ENCODE measurements at places on chromosomes 4 and X. TPM values are rescaled to one million over a fixed set of nuclear protein-coding genes. Genes with fewer than 3 reads are reported as not detected.

DNA sequence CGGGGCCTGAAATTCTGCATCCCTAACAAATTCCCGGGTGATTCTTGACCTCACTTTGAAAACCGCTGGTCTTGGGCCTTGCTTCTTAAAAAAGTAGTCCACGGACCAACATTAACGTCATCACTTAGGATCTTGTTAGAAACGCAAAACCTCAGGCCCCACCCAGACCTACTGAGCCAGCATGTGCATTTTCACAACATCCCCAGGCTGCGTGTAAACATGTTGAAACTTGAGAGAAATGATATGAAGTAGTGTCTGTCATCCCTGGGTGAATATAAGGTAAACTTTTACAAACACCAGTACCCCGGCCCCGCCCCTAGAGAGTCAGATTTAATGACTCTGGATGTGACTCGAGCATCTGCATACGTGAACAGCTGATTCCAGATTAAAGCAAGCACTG lies 33.7 kb downstream of the SORBS2 start:
- DNase-seq, result no peak

DNA sequence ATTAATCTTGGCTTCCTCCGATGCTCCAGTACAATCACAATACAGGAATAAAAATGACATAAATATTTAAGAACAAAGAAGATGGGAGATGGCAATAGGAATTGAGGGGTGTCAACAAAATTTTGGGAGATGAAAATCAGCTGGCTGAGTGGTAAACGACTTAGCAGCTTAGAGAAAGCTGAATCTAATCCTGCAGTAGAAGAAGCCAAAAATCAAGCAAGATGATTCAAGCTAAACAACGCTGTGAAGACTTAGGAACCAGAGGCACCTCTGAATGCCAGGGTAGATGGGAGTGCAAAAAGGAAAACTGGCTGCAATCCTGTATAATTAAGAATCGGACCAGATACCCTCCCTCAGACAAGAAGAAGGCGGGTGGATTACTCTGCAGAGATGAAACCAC lies 215.2 kb downstream of the MGST2 start:
- DNase-seq, result no peak

DNA sequence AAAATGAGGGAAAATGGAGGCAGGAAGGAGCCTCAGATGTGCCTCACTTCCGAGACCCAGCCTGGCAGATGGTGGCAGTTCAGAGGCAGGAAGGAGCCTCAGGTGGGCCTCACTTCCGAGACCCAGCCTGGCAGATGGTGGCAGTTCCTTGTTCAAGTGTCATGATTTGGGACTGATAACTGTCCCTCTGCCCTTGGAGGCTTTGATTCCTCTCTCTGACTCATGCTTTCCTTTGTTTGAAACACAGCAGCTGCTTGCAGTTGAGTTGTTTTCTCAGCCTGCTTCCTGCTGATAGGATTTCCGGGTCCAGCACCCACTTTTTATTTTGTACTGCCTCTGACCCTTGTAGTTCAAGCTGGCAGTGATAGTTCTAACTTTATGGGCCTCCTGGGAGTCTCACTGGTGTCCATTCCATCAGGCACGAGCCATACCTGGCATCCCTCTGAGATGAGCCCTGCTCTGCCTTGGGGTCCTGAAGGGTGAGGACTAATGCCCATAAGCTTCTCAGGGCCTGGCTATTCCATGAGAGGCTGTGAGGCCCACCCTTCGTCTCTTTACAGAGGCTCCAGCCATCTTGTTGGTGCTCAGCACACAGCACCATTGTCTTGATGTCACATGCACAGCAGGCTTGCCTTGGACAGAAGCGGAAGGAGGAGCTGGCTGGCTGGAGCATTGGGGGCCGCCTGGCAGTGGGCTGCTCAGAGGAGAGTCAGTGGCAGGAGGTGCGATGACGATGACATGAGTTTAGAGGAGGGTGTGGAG lies 13.0 kb downstream of the RGS12 start:
- no peak for DNase-seq

- no peak for DNase-seq
Measured at GRCh38 chr4:107806196-107806595, 18.5 kb upstream of the SGMS2 start.

DNA sequence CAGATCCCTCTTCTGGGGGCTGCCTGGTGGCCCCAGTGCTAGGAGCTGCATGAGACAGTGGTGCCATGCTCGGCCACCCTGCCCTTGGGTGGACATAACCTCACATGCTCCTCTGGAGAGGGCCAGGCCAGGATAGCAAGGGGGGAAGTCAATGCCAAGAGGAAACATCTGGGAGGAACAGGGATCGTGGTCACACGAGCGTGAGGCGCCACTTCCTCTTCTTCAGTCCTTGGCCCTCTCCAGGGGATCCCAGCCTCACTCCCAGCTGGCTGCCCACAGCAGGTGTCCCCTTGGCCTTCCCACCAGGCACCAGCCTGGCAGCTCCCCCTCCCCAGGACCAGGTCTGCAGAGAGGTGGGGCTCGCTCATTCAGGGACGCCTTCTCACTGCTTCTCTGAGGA lies 28.6 kb downstream of the TBC1D14 start:
- DNase-seq, result no peak

DNA sequence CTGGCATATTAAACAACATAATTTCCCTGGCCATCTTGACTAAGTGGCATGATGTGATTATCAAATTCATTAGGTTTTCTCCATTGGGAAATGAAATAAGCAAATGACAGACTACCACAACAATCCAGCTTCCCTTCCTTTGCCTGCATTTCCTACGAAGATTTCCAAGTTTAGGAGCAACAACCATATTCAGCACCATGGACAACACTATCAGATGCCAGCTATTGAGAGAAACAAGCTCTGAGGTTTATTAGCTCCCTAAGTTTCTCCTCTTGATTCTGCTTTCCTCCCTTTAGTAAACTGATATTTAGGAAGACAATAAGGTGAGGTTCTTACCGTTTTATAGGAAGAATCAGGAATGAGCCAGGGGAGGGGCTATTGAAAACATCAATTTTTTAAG lies 36.2 kb downstream of the DCX start:
- no peak for DNase-seq

- no peak for DNase-seq
Measured at GRCh38 chr4:138225477-138225876, 16.7 kb downstream of the SLC7A11 start.

- no peak for DNase-seq
Measured at GRCh38 chrX:37348971-37349220, 268 bp upstream of the PRRG1 start.

DNA sequence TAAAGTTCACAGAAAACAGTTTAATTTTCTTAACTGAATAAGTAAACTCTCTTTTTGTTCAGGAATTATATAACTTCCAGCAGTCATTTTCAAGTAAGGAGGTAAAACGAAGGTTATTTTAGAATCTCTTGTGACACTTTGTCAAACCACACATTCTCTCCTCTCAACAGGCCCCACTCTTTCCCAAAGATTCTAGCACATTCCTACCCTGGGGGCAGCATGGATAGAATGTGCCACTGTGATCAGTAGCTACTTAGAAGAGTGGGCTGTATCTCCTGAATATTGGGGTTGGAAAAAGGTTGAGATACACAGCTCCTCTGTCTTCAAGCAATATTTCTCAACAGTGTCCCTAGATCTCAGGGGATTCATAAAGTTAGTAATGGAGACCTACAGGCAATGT lies 157.6 kb downstream of the EMCN start:
- DNase-seq, result no peak

DNA sequence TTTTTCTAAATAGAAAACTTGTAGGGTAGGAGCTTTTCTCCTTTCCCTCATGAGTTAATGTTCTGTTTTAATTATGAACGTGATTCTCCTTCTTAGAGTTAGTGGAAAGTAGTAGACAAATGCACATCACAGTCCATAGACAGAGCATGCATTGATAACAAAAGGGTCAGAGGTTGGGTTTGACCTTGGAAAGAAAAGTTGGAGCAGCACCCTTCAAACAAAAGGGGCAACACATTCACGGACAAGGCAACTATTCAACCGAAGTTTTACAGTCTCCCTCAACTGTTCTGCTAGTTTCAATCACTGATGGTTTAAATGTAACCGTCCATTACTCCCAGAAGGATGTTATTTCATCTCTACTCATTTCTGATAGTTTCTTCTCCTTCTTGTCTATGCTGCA lies 103.4 kb upstream of the MAOA start:
- DNase-seq, result no peak

- DNase-seq, result no peak
Measured at GRCh38 chr4:154467886-154468285, 23.7 kb downstream of the DCHS2 start.

GRCh38 chrX:130861462-130861861 lies 41.5 kb downstream of the ENOX2 start:
- DNase-seq, result no peak

GRCh38 chr4:70589785-70590184 lies 2.3 kb upstream of the AMBN start:
- DNase-seq, result no peak

DNA sequence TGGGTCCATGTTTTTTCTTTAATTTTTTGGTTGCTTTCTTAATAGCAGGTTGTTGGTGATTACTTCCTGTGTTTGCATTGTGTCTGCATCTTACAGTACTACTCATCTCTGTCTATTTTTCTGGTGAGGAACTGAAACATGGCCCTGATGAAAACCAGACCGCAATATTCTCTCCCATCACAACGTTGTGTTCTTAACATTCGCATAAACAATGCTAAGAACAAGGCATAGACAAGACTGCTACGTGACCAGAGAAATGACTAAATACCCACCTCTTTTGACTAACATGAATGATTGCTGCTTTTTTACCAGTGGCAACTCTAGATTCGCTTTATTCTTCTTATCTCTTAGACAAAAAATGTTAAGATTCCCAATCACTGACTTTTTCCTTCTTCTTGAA lies 179.1 kb downstream of the GC start:
- no peak for DNase-seq

GRCh38 chrX:129791961-129792570 lies 12.3 kb downstream of the SASH3 start:
- no peak for DNase-seq

- no peak for DNase-seq
Measured at GRCh38 chr4:37555322-37555721, 130.9 kb downstream of the RELL1 start.

GRCh38 chrX:97389761-97390192 lies 506.1 kb downstream of the RPA4 start:
- DNase-seq, result no peak

GRCh38 chr4:172073590-172073989 lies 260.4 kb downstream of the GALNTL6 start:
- no peak for DNase-seq

GRCh38 chr4:140839888-140840790 lies 84.0 kb upstream of the TBC1D9 start:
- no peak for DNase-seq

DNA sequence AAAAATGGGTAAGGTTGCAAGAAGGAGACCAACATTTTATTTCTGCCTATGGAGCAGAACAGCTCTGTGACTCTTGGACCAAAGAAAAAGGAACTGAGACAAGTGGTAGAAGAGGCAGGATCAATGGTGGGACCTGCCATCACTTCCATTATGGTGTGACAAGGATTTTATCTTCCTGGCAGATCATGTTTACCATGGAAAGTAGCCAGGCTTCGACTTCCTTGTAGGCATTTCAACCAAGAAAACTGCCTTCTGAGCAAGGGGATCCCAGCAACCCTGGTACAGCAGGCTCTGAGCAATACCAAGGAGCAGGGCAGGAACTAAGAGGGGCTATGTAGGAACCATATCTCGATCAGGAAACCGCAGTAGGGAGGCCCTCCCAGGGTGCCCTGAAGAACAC lies 317.4 kb downstream of the IQCM start:
- DNase-seq, result no peak

DNA sequence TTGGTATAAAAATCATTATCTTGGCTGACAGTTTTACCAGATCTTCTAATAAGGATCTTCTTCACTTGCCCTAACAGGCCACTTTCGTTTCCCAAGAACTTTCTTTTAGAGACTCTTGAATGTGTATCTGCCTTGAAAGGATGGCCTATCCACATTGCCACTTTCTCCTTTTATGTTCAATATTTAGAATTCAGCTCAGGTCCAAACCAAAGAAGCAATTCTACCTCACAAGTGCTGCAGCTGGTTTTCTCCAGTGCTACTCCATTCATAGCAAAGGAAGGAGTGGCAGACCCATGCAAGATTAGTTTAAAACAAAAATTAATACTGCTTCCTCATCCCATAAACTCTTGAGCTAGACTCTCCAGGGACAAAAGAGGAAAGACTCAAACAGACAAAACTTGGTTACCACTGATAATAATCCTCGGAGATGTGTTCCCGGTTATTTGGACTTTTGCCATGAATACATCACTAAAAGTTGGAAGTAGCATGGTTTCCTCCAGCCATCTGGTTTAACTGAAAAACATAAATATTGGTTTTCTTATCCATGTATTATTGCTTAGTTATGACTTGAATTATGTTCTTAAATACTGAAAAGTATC lies 401.8 kb downstream of the PABPC4L start:
- DNase-seq, result no peak

DNA sequence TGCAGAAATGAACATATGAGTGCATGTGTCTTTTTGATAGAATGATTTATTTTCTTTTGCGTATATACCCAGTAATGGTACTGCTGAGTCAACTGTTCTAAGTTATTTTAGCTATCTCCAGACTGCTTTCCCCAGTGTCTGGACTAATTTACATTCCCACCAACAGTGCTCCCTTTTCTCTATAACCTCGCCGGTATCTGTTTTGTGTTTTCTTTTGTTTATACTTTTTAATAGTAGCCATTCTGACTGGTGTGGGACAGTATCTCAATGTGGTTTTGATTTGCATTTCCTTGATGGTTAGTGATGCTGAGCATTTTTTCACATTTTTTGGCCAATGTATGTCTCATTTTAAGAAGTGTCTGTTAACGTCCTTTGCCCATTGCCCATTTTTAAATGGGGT lies 218.6 kb upstream of the KCNIP4 start:
- no peak for DNase-seq

DNA sequence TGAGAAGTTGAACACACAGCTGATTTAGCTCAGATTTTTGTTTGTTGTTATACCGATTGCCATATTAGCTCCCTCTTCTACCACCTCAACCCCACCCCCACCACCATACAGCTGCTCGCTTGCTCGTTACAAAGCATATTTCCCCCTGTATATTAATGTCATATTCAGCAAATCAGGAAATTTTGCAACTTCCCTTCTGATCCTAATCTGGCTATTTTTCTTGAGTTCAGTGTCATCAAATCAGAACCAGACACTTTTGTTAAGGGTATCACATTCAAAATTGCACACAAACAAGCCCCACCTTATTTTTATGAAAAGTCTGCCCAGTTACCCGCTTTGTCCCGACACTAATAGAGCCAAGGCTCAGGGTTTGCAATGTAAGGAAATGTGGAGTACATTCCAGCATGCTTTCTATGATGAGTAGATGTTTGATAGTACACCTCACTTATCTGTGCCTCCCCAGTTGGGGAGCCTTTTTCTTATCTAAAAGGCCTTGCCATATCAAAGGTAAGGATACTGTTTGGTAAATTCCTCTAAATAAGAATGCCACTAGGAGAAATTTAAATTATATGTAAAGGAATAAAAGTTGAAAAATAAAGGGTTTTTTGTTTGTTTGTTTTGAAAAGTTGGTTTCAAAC lies 212.2 kb downstream of the CBR4 start:
- no peak for DNase-seq

- no peak for DNase-seq
Measured at GRCh38 chr4:155667222-155667567, 547 bp downstream of the GUCY1A1 start.

GRCh38 chrX:83008415-83008814 lies 499.7 kb upstream of the POU3F4 start:
- no peak for DNase-seq

Gene ARR3
- not detected for total RNA-seq

Gene RTL3
- 1.4 TPM for total RNA-seq

Gene SPANXN3
- total RNA-seq, result not detected

Gene ARHGAP4
- 92.1 TPM for total RNA-seq

Gene BEX3
- 136 TPM for total RNA-seq

Gene MAOA
- 85.1 TPM for total RNA-seq

Gene STATH
- total RNA-seq, result not detected

Gene KCND1
- 5.0 TPM for total RNA-seq

Gene ASB12
- total RNA-seq, result not detected

Gene HHIP
- 0.49 TPM for total RNA-seq

Measured in thoracic aorta (tissue), 2 donors.